8988T (cell line): ENCODE measurements at places on chromosomes 2 and 18.

DNA sequence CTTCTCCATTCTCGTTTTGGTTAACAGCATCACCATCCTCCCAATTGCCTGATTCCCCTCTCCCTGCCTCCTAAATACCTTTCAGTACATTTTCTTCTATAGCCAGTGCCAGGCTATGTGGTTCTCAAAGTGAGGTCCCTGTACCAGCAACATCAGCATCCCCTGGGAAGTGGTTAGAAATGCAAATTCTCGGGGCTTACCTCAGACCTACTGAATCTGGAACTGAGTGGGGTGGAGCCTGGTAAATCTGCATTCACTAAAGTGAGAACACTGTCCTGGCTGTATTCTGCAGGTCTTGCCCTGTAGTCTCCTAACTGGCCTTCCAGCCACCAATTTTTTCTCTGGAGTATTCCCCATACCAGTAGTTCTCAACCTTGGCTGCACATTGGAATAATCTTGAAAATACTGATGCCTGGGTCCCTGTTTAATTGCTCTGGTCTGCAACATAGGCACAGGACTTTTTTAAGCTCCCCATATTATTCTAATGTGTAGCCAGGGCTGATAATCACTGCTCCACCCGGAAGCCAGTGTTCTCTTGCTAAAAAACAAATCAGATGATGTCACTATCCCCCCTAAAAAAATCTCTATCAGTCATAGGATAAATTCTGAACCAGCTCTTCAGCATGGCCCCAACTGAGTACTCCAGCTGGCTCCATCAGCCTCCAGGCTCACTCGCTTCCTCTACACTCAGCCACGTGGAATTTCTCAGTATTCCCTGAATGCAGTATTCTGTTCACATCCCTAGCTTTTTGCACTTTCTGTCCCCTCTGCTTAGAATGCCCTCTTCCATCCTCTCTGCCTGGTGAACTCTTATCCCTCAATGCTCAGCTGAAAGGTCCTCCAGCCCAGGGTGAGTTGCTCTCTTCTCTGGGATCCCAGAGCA is 98.4 kb downstream of the CDK15 start:
- DNase-seq = no peak

GRCh38 chr2:181780047-181780651 is 99.8 kb upstream of the NEUROD1 start:
- DNase-seq = no peak

DNA sequence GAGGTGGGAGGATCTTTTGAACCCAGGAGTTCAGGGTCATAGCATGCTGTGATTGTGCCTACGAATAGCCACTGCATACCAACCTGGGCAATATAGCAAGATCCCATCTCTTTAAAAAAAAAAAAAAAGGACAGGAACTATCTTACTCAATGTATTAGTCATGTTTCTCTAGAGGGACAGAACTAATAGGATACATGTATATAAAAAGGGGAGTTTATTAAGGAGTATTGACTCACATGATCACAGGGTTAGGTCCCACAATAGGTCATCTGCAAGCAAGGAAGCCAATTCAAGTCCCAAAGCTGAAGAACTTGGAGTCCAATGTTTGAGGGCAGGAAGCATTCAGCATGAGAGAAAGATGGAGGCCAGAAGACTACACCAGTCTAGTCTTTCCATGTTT is 18.8 kb upstream of the CASP10 start:
- no peak for DNase-seq

DNA sequence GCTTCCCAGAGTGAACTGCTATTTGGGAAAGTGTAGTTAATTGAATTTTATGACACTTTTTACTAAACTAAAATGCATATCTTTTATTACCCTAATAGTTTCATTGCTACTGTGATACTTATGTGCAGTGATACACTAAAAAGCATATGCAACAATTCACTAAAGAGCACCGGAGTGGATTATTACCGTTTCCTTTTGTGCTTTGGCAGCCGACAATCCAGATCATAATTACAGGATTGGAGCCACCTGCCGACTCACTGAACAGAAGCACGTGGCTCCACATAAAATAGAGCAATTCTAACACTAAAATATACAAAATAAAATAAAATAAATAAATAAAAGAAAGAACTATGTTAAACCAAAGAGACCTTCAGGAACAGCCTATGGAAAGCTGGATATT is 583.4 kb downstream of the NRXN1 start:
- DNase-seq = no peak

DNA sequence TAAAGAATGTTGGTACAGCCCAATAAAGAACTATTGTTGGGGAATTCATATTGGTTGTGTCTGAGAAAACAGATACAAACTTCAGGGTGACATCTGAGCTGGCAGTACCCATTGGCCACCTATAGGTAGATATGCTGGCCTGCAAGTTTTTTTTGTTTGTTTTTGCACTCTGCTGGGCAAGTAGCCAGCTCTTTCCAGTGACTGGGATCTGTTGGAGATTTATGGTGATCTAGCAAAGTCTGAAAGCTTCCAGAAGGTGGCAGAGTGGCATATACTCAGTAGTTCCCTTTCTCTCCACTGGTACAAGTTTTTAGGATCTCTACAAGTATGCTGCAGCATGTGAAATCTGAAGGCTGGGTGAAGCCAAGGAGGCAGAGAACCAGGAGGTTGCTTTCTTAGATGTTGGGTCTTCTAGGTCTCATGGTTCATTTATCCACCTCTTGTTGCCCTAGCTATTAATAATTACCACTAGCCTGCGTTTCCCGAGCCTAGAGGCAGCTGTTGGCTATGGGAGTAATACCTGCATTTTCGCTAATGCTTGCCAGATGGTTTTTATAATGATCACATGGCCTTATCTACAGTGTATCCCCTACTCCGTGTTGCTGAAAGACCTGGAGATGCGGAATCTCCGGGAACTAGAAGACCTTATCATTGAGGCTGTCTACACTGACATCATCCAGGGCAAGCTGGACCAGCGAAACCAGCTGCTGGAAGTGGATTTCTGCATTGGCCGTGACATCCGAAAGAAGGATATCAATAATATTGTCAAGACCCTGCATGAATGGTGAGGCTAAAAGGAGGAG is 9.5 kb downstream of the COPS7B start:
- DNase-seq = no peak
